ENCODE measurements at places on chromosomes 2 and 18.

- H3K36me3 ChIP-seq, result no peaks in the 10 kb centered on the region
- no peaks in the 10 kb centered on the region for H3K4me1 ChIP-seq
- no peak overlapping the region for H3K4me3 ChIP-seq
- DNase-seq, result no peak
- H3K27ac ChIP-seq, result no peak overlapping the region
Measured at GRCh38 chr18:23062011-23062410, 73.3 kb upstream of the CABLES1 start.

- H3K27ac ChIP-seq, result peak overlapping the region; percentile 35
- DNase-seq, result peak; percentile 91
- H3K4me1 ChIP-seq, result peaks cover 87% of the 10 kb centered on the region
- H3K36me3 ChIP-seq, result no peaks in the 10 kb centered on the region
Measured at GRCh38 chr18:48942554-48943261, 8.1 kb downstream of the SMAD7 start.

DNA sequence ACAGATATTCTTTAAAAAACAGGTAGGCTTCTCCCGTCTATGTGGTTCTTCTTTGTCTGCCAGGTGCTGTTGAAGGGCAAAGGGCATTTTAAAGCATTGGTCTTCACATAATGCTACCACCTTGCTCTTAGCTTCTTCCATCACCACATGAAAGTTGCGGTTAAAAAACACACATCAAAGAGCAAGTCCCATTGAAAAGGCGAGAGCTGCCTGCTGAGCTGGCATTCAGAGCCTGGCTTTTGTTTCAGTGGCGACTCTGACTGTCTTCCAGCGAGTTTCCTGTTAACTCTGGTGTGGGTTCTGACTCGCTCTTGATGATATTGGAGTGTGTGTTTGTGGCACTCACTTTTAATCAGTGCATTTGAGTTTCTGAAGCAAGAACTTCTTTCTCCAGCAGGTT lies 624.9 kb upstream of the FANCL start:
- no peaks in the 10 kb centered on the region for H3K36me3 ChIP-seq
- no peak overlapping the region for H3K4me3 ChIP-seq
- H3K27ac ChIP-seq, result no peak overlapping the region
- H3K27me3 ChIP-seq, result peaks cover 4% of the 10 kb centered on the region
- DNase-seq, result no peak
- no peaks in the 10 kb centered on the region for H3K4me1 ChIP-seq

DNA sequence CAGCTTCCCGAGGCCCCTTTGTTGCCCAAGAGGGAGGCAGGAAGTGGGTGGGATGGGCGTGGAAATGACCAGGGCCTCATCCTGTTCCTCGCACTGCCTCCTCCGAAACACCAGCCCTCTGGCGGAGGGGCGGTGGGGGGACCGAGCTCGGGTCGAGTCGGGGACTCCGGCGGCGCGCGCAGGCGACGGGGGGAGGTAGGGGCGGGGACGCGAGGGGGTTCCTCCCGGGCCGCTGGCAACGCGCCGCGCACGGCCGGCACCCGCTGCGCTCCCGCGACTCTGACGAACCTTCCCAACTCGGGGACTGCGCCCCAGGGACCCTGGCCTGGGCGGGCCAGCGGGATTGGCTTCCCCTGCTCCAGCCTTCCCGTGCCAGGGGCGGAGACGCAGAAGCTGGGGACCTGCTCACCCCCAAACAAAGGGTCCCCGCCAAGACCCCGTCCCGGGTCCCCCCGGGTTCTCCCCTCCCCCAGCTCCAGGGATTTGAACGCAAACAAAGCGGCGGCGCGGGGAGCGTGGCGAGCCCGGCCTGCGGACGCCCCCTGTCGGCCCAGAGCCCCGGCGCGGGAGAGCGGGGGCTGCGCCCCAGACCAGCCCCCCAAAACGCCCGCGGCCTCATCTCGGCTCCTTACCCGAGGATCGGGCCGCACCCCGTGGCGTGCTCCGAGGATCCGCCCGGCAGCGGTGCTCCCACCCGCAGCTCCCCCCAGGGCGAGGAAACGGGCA lies 1.2 kb downstream of the SEMA4C start:
- no peaks in the 10 kb centered on the region for H3K27me3 ChIP-seq
- H3K27ac ChIP-seq, result peak overlapping the region; percentile 93
- H3K4me1 ChIP-seq, result peaks cover 22% of the 10 kb centered on the region
- peak overlapping the region; percentile 82 for H3K4me3 ChIP-seq

DNA sequence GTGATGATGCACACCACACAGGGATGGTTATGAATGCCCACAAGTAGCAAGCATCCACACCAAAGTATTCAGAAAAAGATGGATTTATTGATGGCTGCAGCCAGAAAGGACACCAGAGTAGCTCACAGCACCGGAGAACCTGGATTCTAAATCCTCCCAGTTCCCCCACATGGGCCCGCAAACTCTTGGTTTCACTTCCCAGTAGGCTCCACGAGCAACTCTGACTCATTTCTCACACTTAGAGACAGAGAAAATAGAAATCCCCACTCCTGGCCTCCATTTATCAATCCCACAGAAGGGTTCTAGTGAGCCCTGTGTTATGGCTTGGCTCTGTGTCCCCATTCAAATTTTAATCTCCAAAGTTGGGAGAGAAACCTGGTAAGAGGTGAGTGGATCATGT lies 426.7 kb upstream of the MYT1L start:
- no peaks in the 10 kb centered on the region for H3K4me1 ChIP-seq
- no peak overlapping the region for H3K4me3 ChIP-seq
- H3K36me3 ChIP-seq, result no peaks in the 10 kb centered on the region
- no peak for DNase-seq

DNA sequence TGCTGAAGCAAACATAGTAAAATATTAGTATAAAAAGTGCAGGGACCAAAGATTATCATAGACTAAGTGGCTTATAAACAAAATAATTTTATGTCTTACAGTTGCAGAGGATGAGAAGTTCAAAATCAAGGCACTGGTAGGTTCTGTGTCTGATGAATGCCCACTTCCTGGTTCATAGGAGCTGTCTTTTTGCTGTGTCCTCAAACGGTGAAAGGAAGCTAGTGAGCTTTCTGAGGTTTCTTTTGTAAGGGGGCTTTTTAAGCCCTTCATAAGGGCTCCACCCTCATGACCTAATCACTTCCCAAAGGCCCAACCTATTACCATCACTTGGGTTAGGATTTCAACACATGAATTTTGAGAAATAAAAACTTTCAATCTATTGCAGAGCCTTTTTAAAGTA lies 946.7 kb upstream of the ACVR2A start:
- DNase-seq, result no peak
- no peaks in the 10 kb centered on the region for H3K4me1 ChIP-seq
- no peak overlapping the region for H3K4me3 ChIP-seq
- no peak overlapping the region for H3K27ac ChIP-seq

- H3K4me1 ChIP-seq, result no peaks in the 10 kb centered on the region
- H3K27me3 ChIP-seq, result no peaks in the 10 kb centered on the region
- H3K4me3 ChIP-seq, result no peak overlapping the region
- H3K27ac ChIP-seq, result no peak overlapping the region
Measured at GRCh38 chr18:8116341-8117005, 492.8 kb upstream of the RAB12 start.

DNA sequence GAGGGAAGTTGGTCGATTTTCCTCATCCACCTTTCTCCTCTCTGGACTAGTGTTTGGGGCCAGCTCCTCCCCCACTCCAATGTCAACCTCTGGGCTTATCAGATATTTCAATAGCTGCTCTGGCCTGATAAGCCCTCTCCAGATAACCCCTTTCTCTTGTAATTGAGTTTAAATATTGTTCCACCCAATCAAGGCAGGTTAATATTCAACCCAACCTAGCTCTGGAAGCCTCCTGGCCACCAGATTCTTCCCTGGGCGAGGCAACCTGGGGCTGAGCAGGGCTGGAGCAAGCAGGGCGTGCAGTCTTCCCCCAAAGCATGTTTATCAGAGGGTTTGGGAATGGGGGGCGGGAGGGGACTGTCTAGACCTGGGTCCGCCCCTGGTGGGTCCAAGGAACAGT lies 73.8 kb downstream of the TFCP2L1 start:
- no peaks in the 10 kb centered on the region for H3K36me3 ChIP-seq
- H3K4me1 ChIP-seq, result peaks cover 23% of the 10 kb centered on the region
- no peak overlapping the region for H3K27ac ChIP-seq
- H3K27me3 ChIP-seq, result no peaks in the 10 kb centered on the region
- no peak for DNase-seq
- no peak overlapping the region for H3K4me3 ChIP-seq

DNA sequence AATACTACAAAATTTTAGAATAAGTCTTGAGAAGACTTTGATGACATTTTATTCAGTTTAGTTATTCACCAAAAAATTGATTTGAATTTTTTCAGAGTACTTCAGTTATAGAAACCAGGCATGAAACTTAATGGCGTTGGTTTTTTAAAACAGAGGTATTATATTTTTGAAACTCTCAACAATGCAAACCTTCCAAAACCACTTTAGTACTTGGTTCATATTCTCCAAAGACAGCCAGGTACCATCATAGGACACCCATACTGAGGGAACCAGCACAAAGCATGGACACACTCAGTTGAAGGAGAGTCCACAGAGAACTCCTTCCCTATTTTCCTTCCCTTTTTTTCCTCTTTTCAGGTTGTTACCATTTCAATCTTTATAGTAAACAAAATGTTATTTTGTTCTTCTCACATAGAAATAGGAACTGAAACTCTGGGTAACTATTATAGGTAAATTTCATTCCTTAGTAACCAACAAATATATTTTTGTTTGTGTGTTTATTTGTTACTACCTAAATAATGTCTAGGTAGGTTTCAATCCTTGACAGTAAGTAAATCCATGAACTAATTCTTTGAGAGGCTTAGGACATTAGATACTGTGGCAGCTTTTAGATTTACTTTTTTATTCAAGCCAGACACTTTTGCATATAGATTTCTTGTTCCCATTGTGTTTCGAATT lies 95.8 kb downstream of the TMEFF2 start:
- no peaks in the 10 kb centered on the region for H3K36me3 ChIP-seq
- no peaks in the 10 kb centered on the region for H3K27me3 ChIP-seq
- no peaks in the 10 kb centered on the region for H3K4me1 ChIP-seq
- DNase-seq, result no peak
- H3K4me3 ChIP-seq, result no peak overlapping the region

GRCh38 chr2:88709181-88709631 lies 17.7 kb downstream of the RPIA start:
- H3K4me1 ChIP-seq, result peaks cover 6% of the 10 kb centered on the region
- H3K27me3 ChIP-seq, result no peaks in the 10 kb centered on the region
- no peaks in the 10 kb centered on the region for H3K36me3 ChIP-seq

- no peak within 1 kb of the TSS for H3K4me3 ChIP-seq
- H3K4me1 ChIP-seq, result no peaks in the 10 kb centered on the region
- no peak for DNase-seq
- no peaks in the 10 kb centered on the region for H3K36me3 ChIP-seq
Measured at GRCh38 chr2:218781691-218782527, at the start of gene CYP27A1. Gene CYP27A1 (plus strand): TSS chr2:218782147. CDS start chr2:218782183, 36 bp downstream.

GRCh38 chr2:75565472-75566462 lies 5.0 kb upstream of the EVA1A start:
- H3K27ac ChIP-seq, result no peak overlapping the region
- peaks cover 13% of the 10 kb centered on the region for H3K27me3 ChIP-seq
- peaks cover 4% of the 10 kb centered on the region for H3K4me1 ChIP-seq
- H3K36me3 ChIP-seq, result no peaks in the 10 kb centered on the region
- DNase-seq, result no peak

GRCh38 chr2:145402706-145403277 lies 882.9 kb upstream of the ZEB2 start:
- H3K4me1 ChIP-seq, result no peaks in the 10 kb centered on the region
- H3K4me3 ChIP-seq, result no peak overlapping the region
- no peak overlapping the region for H3K27ac ChIP-seq

DNA sequence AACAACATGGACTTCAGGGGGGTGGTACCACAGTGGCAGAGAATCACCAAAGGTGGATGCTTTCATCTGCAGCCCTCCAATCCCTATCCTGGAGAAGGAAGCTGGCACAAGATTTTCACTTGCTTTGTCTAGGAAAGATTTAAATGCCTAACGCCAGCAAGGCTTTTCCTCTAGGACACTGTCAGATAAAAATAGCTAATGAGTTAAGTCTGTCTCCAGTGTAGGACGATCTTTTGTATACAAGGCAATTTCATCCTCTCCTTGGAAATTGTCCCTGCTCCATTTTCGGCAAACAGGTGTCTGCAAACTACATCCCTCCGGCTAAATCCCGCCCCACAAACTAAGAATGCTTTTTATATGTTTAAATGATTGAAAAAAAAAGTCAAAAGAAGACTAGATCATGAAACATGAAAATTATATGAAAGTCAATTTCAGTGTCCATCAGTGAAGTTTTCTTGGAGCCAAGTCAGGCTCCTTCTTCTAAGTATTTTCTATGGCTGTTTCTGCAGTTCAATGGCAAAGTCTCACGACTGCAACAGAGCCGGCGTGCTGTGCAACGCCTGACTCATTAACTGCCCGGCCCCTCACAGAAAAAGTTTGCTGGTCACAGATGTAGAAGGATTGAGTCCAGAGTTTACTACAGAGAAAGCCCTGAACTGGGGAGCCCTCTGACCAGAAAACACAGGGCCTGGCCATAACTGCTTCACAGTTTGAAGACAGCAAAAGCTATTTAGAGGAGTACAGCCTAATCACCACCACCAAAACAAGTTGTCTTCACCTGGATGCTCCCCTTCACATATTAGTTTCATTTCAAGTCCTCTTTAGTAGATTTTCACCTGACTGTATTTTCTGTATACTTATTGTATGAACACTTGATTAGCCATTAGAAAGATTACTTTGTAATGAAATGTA lies 52.3 kb downstream of the PIEZO2 start:
- H3K27me3 ChIP-seq, result 0 out of 2 replicates have a peak, but pooled peaks cover 5% of the 10 kb centered on the region
- DNase-seq, result no peak
- H3K4me3 ChIP-seq, result no peak overlapping the region

- peaks cover 6% of the 10 kb centered on the region for H3K27me3 ChIP-seq
- no peak overlapping the region for H3K27ac ChIP-seq
- no peaks in the 10 kb centered on the region for H3K36me3 ChIP-seq
Measured at GRCh38 chr18:13916559-13916958, 1.2 kb upstream of the MC2R start.

DNA sequence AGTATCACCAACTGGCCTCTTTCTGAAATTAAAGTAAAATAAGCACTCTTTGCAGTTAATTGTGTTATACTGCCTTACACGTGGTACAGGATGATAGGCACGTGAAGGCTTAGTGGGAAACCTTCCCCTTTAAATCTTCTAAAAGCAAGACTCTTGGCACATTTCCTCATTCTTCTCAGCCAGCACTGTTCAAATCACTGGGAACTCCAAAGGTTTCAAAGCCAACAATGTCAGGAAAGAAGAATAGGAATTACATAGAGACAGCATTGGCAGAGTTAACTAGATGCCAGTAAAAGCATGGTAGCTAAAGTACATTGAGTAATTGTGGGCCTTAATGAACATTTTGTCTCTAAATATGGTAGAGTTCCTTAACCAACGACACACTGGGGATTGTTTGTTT lies 96.4 kb downstream of the DTNA start:
- no peak for DNase-seq
- no peak overlapping the region for H3K4me3 ChIP-seq
- H3K27ac ChIP-seq, result no peak overlapping the region
- peaks cover 7% of the 10 kb centered on the region for H3K4me1 ChIP-seq
- H3K27me3 ChIP-seq, result no peaks in the 10 kb centered on the region
- no peaks in the 10 kb centered on the region for H3K36me3 ChIP-seq

GRCh38 chr2:27202854-27203253 lies 9.0 kb upstream of the ATRAID start:
- no peaks in the 10 kb centered on the region for H3K27me3 ChIP-seq
- H3K4me3 ChIP-seq, result no peak overlapping the region
- DNase-seq, result no peak

All from HCT116 (cell line).